Endothelial cell (in vitro differentiated cells): ENCODE measurements at places on chromosomes 12 and 14. TPM values are rescaled to one million over a fixed set of nuclear protein-coding genes. Genes with fewer than 3 reads are reported as not detected.

DNA sequence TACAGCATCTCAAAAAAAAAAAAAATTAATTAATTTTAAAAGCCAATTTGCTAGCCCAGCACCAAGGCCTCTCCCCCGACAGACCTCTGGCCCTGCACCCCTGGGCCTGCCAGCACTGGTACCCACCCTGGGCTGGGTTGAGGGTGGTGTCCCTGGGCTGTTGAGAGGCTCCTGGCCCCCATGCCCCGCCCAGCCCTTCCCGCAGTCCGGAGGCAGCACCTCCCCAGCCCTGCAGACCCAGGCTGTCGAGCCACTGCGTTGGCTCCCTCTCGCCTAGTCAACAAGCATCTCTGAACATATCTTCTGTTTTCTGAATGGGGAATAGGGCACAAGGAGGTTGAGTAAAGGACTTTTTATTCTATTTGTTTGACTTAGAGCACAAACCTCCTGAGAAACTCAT lies 87.1 kb downstream of the FBXL14 start:
- peaks cover 9% of the 10 kb centered on the region for H3K4me1 ChIP-seq
- peaks cover 3% of the 10 kb centered on the region for H3K27me3 ChIP-seq
- no peaks in the 10 kb centered on the region for H3K36me3 ChIP-seq
- no peak overlapping the region for H3K27ac ChIP-seq
- DNase-seq, result no peak
- no peak overlapping the region for H3K4me3 ChIP-seq

RAB15 gene
- total RNA-seq, result 20.9 TPM

ERH gene
- total RNA-seq, result 282 TPM

GPRC5D gene
- not detected for total RNA-seq

RNF41 gene
- total RNA-seq, result 55.5 TPM

FITM1 gene
- total RNA-seq, result 0.59 TPM

AVPR1A gene
- total RNA-seq, result 0.59 TPM

DNA sequence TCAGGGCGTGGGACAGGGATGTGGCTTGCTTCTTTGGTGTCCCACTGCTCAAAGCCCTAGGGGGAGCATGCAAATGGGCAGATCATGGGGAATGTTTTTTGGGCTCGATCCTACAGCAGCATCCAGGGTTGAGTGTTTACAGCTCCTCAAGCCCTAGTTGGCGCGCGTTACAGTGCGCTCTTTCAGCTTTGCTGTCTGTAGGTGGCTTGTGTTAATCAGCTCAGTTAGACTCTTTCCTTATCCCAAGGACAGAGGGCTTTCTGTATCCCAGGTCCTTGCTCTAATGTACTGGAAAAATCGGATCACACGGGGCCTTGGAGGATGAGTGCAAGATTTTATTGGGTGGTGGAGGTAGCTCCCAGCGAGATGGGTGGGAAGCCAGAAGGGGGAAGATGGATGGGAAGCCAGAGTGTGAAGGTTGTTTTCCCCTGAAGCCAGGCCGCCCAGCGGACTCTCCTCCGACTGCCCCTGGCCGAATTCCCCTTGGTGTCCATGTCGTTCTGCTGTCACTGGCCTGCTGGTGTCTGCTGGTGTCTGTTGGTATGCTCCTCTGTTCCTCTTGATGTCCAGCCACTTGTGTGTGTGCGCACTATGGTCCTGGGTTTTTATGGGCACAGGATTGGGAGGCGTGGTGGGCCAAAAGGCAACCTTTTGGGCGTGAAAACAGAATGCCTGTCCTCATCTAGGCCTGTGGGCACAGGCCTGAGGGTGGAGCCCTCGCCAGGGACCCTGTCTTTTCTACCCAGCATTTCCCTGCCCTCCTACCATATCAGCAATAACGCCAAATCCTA lies 10.7 kb upstream of the TXNRD1 start:
- peaks cover 3% of the 10 kb centered on the region for H3K27me3 ChIP-seq
- H3K4me3 ChIP-seq, result no peak overlapping the region
- no peaks in the 10 kb centered on the region for H3K36me3 ChIP-seq
- DNase-seq, result no peak
- H3K4me1 ChIP-seq, result no peaks in the 10 kb centered on the region
- H3K27ac ChIP-seq, result no peak overlapping the region

DNA sequence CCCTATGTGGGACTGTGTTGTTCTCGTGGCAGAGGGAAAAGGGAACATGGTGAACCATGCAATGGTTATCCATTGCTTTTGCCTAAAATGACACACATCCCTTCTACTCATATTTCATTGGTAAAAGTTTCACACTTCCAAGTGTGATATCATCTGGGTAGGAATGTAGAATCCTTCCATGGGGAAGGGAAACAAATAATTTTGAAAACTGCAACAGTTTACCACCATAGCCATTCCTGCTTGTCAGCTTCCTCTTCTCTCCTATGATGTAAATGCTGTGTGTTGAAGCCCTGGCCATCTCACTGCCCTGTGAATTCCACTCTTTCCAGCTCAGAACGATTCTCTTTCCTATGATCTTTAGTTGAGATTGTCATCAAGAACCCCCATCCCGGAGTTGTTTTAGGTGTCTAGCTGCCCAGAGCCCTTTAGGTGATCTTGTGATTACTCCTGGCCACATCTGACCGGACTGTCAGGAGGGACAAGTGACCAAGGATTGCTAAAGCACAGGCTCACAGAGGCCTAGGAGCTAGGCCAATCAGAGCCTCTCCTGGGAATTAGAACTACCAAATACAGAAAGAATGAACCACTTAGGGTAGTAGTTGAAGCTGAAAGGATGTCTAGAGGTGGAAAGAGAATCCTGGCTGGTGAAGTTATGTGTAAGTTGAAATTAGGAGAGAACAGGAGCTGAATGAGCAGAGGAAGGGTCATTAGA lies 84.6 kb downstream of the VCPKMT start:
- peaks cover 3% of the 10 kb centered on the region for H3K36me3 ChIP-seq
- H3K27me3 ChIP-seq, result peaks cover 4% of the 10 kb centered on the region
- DNase-seq, result no peak
- H3K27ac ChIP-seq, result no peak overlapping the region
- H3K4me3 ChIP-seq, result no peak overlapping the region

DNA sequence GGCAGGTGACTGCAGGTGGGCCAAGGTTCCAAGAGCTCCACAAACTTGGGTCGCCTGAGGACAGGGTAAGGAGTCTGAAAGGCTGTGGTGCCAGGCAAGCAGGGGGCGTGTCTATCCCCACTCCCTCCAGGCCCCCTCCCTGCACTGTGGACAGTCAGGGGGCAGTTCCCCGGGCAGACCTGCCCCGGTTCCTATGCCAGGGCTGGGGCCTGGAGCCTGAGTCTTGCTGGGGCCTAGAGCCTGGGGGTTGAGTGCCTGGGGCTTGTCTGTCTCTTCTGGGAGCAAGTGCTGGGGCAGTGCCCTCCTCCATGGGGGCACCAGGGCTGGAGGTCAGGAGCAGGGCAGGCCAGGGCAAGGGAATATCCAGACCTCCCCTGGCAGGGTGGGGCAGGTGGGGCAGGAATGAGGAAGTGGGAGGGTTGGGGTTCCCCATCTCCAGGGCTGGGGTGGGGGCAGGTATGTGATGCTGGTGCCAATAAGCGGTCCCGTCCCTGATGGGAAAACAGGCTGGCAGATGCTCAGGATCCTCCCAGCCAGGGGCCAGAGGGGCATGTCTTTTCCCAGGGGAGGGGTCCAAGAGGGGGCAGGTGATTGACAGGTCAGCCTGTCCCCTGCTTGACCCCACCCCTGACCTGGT lies 11.9 kb upstream of the TNFAIP2 start:
- peaks cover 7% of the 10 kb centered on the region for H3K4me1 ChIP-seq
- peaks cover 6% of the 10 kb centered on the region for H3K27me3 ChIP-seq
- no peak for DNase-seq
- no peaks in the 10 kb centered on the region for H3K36me3 ChIP-seq
- no peak overlapping the region for H3K4me3 ChIP-seq

GRCh38 chr14:24940213-24940783 lies 109.6 kb downstream of the STXBP6 start:
- no peaks in the 10 kb centered on the region for H3K36me3 ChIP-seq
- peaks cover 1% of the 10 kb centered on the region for H3K27me3 ChIP-seq
- no peak overlapping the region for H3K27ac ChIP-seq

GRCh38 chr14:104107611-104108569 lies 22.4 kb downstream of the ASPG start:
- H3K27ac ChIP-seq, result no peak overlapping the region
- H3K4me3 ChIP-seq, result no peak overlapping the region
- no peak for DNase-seq
- no peaks in the 10 kb centered on the region for H3K36me3 ChIP-seq

DNA sequence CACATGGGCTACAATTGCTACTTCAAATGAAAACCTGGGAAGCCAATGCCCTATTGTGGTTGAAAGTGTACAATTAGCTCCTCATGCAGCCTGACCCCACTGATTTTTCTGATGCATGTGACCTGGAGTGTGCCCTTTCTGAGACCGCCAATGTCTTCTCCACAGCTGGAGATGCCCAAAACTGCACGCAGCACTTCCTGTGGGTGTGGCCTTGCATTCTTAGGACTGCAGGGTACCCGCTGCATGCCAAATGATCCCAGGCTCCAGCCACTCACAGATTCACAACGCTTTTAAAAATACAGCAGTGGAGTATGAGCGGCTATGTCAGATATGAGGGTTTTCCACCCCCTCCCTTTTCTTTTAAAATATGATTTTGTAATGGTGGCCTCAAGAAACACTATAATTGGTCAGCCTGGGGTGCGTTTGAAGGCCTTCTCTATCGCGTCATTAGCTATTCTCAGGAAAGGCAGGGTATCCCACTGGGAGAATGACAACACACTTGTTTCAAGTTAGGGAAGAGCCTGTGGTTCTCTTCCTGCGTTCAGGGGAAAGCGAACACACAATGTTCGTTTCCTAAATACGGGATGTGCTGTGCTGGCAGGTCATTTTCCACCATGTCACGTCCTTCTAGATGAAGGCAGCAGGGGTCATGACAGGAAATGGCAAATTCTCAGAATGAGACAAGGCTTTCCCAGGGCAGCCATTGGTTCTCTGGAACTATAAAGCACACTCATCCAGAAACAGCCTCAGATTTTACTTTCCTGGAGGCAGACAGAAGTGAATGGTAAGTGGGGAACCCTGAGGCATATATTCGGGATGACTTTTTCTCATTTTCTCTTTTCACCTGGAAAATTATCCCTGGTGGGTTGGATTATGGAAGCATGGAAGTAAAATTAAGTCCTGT lies at the start of gene APOLD1:
TSS of gene APOLD1 (plus strand) at position 749 of the 904 bp plus-strand sequence. CDS start at position 782, 33 bp downstream.
- peak within 1 kb of the TSS; percentile 74 for H3K4me3 ChIP-seq
- H3K4me1 ChIP-seq, result peaks cover 20% of the 10 kb centered on the region
- peak; percentile 14 for DNase-seq
- no peaks in the 10 kb centered on the region for H3K36me3 ChIP-seq
- H3K27me3 ChIP-seq, result peaks cover 3% of the 10 kb centered on the region

PLA2G1B gene
- not detected for total RNA-seq
